ENCODE measurements at places on chromosomes 6 and 20.

DNA sequence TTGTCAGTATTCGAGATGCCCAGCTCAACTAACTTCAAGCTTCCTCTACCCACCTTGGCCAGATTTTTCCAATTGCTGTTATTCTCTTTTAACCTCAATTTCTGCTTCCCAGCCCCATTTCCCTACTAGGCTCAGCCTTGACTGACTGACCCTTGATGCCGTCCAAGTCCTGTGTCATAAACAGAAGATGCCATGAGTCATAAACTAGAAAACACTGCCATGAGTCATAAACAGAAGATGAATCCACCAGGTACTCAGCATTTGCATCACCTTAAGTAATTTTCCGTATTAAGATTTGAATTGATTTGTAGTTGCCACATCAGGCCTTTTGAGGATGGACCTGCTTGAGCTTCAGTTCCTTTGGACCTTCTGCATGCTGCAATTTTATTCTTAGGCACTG is 123.8 kb downstream of the FAM83B start:
- no peak for DNase-seq

DNA sequence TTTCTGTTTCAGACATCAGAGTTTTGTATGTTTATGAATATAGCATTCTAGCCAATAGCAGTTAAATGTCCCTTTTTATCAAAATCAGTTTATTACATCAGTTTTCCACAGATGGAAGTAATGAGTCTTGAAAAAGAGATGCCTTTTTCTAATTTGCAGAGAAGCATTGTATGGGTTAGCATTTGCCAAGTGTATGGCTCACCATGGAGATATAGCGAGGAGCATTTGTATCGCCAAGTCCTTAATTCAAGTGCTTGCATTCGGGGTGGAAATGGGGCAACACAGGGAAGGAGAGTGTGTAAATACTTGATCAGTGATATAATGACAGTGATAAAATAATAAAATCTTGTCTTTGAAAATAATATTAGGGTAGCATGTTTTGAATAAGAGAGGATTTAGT is 42.9 kb downstream of the TXLNB start:
- no peak for DNase-seq

DNA sequence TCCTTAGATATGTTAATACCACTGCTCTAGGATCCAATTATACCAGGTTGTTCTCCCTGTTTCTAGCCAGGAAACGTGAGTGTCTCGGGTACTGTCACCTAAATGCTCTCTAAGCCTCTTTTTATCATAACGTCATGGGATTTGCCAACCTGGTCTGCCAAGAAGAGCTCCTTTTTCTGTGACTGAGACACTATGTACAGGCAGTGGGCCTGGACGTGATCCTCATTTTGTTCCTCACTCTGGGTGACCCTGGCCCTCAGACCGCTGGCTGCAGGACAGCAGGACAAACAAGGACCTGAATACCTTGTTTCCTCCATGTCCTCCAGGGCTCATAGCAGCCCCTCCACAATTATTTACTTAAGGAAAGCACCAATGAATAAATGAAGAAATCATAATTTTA is 69.1 kb downstream of the CD164 start:
- no peak for DNase-seq

DNA sequence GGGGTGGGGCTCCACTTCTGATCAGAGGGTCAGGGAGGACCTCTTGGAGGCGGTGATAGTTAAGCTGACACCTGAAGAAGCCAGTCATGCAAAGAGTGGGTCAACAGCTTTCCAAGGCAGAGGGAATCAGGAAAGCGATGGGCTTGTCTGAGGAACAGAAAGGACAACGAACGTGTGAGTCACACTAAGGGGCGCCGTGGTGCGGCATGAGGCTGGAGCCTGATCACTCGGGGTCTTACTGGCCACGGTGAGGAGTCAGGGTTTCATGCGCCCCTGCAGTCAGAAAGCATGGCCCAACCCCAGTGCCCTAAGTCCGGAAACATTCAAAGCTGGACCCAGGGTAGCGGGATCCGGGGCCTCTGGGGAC is 50.6 kb upstream of the SLC32A1 start:
- no peak for DNase-seq

- no peak for DNase-seq
Observed at GRCh38 chr6:107409942-107410341, 49.4 kb downstream of the PDSS2 start.

DNA sequence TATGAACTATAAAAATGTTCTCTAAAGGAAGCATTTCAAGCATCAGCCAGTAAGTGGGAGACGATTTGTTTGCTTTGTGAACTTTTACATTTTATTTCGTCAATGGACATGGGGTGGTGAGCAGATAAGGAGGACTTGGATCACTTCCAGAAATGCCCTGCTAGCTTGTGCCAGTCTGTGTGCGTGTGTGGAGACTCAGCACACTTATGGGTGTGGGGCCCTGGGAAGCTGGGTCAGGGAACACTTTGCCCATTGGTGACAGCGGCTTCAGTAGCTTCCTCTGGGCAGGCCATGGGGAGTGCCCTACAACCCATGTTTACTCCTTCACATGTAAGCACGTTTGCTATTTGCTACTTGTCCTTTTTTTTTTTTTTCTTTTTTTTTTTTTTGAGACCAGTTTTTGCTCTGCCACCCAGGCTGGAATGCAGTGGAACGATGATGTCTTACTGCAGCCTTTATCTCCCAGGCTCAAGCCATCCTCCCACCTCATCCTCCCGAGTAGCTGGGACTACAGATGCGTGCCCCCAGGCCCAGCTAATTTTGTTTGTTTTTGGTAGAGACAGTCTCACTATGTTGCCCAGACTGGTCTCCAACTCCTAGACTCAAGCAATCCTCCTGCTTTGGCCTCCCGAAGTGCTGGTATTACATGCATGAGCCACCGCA is 24.2 kb downstream of the PRDM1 start:
- no peak for DNase-seq

- DNase-seq: no peak
Observed at GRCh38 chr6:133132466-133132971, 108.6 kb upstream of the EYA4 start.

DNA sequence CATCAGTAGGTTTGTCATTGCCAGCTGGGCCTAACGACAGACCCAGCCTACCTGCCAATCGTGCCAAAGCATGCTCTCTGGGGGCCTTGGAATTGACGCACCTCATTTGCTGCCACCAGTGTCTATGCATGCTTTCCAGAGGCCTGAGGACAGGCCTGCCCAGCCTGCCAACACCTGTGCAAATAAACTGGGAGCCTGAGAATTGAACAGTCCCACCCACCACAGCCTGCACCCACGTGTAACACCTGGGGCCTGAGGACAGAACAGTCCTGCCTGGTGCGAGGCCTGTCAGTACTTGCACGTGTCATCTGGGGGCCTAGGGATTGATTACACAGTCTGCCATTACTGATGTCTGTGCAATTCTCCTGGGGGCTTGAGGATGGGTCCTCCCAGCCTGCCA is 6.2 kb upstream of the RNF217 start:
- DNase-seq: no peak

DNA sequence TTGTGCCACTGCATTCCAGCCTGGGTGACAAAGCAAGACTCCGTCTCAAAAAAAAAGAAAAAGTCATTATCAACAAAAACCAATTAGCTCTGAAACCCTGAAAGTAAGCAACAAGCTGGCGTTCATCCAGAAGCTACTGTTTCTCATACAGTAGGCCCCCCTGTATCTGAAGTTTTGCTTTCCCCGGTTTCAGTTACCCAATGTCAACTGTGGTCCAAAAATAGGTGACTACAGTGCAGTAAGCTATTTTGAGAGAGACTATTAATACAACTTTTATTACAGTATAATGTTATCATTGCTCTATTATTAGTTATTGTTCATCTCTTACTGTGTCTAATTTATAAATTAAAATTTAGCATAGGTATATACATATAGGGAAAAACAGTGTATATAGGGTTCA is 135.1 kb downstream of the KIF16B start:
- no peak for DNase-seq

DNA sequence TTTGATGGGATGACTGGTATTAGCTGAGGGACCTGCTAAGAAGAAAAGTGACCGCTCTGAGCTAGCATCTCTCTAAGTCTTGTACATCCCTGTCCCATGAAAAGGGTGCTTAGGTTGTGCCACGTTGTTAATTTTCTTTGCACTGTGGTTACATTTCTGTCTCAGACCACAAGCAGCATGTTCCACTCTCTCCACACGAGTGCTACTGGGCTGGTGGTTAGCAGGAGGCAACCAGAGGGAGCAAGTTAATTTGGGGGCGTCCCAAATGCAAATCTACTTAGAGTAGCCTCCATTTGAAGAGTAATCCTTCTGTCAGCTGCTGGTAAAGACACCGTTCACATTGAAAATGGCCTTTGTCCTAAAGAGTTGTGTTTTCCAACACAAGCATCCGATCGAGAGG is 3.4 kb upstream of the SCML4 start:
- no peak for DNase-seq

DNA sequence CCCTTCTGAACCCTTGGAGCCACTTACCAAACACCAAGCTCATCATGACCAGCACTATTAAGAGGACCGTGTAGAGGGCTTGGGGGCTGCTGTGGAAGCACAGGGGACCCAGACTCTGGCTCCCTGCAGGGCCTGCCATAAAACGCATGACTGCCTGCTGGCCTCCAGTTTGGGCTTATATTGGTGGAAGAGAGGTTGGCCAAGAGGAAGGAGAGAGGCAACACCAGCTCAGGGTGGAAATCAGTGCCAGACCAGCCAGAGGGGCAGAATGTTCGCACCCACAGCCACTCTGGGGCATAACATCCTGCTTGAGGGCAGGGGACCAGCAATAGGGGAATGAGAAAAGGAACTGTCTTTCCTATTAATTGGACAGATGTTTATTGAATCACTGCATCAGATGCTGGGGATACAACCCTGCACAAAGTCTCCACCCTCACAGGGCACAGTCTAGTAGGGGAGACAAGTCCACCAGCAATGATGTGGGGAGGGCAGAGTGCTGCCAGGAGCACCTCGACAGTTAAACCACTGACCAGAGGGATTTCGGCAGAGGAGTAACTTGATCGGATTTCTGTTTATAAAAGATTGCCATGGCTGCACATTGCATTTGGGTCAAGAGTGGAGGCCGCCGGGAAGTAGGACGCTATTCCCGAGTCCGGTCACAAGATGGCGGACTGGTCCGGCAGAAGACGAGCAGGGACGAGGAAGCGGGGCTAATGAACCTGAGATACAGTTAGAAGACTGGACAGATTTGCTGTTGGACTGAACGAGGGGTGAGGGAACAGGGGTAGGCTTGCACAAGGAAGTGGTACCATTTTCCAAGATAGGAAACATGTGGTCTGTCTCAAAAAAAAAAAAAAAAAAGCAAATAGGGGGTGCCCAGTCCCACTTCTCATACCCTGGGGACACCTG is at the start of gene LY6G5C:
Gene LY6G5C, minus strand, starts transcription at position 842 of the 909 bp plus-strand sequence. Its CDS starts 694 bp downstream, at position 148.
- peak; percentile 87 for DNase-seq

- DNase-seq: no peak
Observed at GRCh38 chr6:152630832-152631231, 6.3 kb downstream of the SYNE1 start.

DNA sequence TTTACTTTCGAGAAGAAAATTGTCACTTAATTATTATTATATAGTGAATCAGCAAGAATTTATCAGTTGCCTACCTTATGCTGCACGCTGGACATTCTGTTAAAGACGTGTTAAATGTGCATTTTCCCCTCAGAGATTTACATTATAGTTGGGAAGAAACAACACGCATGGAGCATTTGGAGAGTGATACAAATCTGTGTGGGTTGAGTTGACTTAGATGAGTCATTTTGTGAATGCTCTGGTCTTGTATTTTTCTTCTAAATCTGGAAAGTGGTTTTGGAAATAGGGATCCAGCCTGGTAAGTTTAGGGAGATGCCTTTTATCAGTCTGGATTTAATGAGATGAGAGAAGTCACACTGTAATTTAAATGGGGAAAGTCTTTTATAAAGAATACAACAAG is 24.0 kb upstream of the SMIM26 start:
- DNase-seq: no peak

- DNase-seq: no peak
Observed at GRCh38 chr6:148491638-148492251, 149.1 kb downstream of the SASH1 start.

DNA sequence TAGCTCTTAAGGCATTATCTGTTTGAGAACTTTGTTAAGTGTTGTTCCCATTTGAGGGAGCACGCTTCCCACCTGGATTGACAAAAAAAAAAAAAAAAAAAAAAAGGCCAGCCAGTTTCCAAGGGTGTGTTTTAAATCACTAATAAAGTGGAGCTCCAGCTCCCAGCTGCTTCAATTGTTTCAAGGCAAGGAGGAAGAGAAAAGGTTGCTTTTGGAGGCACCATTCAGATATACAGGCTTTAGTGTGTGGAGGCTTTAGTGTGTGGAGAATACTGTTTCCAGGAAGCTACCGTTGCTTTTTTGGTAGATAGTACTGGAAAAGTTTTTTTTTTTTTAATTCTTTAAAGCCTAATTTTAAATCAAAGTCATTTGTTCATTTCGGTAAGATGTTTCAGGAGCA is 17.3 kb downstream of the BMP2 start:
- no peak for DNase-seq

GRCh38 chr6:38182426-38182825 is 362.9 kb downstream of the ZFAND3 start:
- DNase-seq: no peak

DNA sequence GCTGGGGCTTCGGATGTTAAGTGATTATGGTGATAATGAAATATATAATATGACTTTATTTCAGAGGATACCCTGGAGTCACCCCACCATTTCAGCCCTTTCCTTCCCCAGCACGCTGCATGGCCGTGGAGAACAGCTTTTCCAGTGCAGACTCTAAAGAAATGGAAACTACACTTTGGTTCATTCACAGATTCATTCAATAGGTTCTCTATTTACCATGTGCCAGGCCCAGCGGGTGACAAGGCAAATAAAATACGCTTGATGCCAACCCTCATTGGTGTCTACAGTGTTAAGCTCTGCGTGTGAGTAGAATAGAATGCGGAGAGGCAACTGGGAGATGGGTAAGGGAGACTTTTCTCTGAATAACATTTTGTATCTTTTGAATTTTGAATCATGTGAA is 89.7 kb downstream of the TCP11 start:
- no peak for DNase-seq

DNA sequence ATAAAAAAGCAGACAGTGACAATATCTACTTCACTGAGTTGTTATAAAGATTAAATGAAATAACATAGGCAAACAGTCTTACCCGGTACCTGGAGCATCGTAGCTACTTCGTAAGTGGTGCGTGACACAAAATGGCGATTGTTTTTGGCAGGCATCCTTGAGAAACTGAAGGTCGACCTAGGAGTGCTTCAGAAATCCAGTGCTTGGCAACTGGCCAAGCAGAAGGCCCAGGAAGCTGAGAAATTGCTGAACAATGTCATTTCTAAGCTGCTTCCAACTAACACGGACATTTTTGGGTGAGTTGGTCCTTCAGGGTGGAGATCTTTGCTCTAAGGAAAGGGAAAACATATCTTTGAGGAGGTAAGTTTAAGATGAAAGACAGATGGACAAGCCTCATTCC is 4.8 kb downstream of the BPIFA2 start:
- DNase-seq: no peak

- DNase-seq: no peak
Observed at GRCh38 chr20:24273251-24273650, 196.2 kb upstream of the SYNDIG1 start.

- no peak for DNase-seq
Observed at GRCh38 chr6:126963077-126963809, 155.2 kb upstream of the RSPO3 start.

DNA sequence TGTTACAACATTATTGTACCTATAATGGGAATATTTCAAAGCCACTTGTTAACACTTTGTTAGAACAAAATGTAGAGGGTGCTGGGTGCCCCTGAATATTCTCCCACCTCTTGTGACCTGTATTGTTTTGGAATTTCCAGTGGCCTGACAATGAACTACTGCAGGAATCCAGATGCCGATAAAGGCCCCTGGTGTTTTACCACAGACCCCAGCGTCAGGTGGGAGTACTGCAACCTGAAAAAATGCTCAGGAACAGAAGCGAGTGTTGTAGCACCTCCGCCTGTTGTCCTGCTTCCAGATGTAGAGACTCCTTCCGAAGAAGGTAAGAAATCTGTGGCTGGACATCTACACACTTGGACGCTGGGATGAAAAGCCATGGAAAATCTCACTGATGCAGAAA is 28.9 kb downstream of the PLG start:
- DNase-seq: peak; percentile 40

All from Caco-2 (cell line).